ENCODE measurements at places on chromosomes 13 and 19. TPM values are rescaled to one million over a fixed set of nuclear protein-coding genes. Genes with fewer than 3 reads are reported as not detected.

Gene RAP2A
- 43.9 TPM for polyA plus RNA-seq

Gene ZIM2
- 4.6 TPM for polyA plus RNA-seq

Gene SHISA2
- 64.5 TPM for polyA plus RNA-seq

Gene KLK4
- polyA plus RNA-seq: not detected

Gene ZNF724
- polyA plus RNA-seq: 8.4 TPM

Gene GFY
- not detected for polyA plus RNA-seq

Gene WDR87
- polyA plus RNA-seq: 0.03 TPM

Gene OR7C1
- polyA plus RNA-seq: 0.23 TPM

Gene GIPR
- 0.85 TPM for polyA plus RNA-seq

Gene PSG3
- 0.13 TPM for polyA plus RNA-seq

Gene USHBP1
- polyA plus RNA-seq: 5.4 TPM

Gene CPAMD8
- 43.5 TPM for polyA plus RNA-seq

Gene AP1M2
- 35.5 TPM for polyA plus RNA-seq

Gene PSG1
- polyA plus RNA-seq: not detected

Gene FOXO1
- 15.4 TPM for polyA plus RNA-seq

Gene KLK3
- 0.68 TPM for polyA plus RNA-seq

Gene LILRA6
- 0.32 TPM for polyA plus RNA-seq

Gene JSRP1
- 0.60 TPM for polyA plus RNA-seq

Gene TNFSF9
- polyA plus RNA-seq: 0.20 TPM

Gene FREM2
- polyA plus RNA-seq: 52.7 TPM

Gene ARRDC2
- polyA plus RNA-seq: 2.3 TPM

Gene THSD8
- polyA plus RNA-seq: 5.4 TPM

Gene GPR183
- 2.3 TPM for polyA plus RNA-seq

Gene OR7D2
- 0.10 TPM for polyA plus RNA-seq

Gene YJEFN3
- polyA plus RNA-seq: 11.6 TPM

Gene CCDC194
- polyA plus RNA-seq: 4.5 TPM

Gene CBLC
- polyA plus RNA-seq: 5.3 TPM

Gene ZFP36
- 31.9 TPM for polyA plus RNA-seq

Gene ZNF814
- polyA plus RNA-seq: 88.9 TPM

Gene CCL25
- 0.15 TPM for polyA plus RNA-seq

Gene ACP7
- polyA plus RNA-seq: 0.78 TPM

Gene MAP1S
- 28.3 TPM for polyA plus RNA-seq

Gene CYP2A7
- polyA plus RNA-seq: 0.40 TPM

Gene ZNF573
- 20.9 TPM for polyA plus RNA-seq

Gene CYP2F1
- 0.28 TPM for polyA plus RNA-seq

Gene DOCK6
- polyA plus RNA-seq: 49.3 TPM

Gene BSG
- 366 TPM for polyA plus RNA-seq

Gene POU2F2
- polyA plus RNA-seq: 0.70 TPM

Gene LGALS4
- 2.0 TPM for polyA plus RNA-seq

Gene F7
- 4.3 TPM for polyA plus RNA-seq

Gene OR10H1
- 0.03 TPM for polyA plus RNA-seq

Gene CEACAM3
- polyA plus RNA-seq: not detected

Gene ANGPTL8
- polyA plus RNA-seq: 0.62 TPM

Gene ZNF611
- 28.7 TPM for polyA plus RNA-seq

Gene ARRDC5
- not detected for polyA plus RNA-seq

Gene RGS9BP
- 0.42 TPM for polyA plus RNA-seq

Gene DPY19L3
- 80.9 TPM for polyA plus RNA-seq

Gene SOX1
- not detected for polyA plus RNA-seq
